CD8-positive, alpha-beta memory T cell (primary cell): ENCODE measurements at places on chromosomes 2 and 18. TPM values are rescaled to one million over a fixed set of nuclear protein-coding genes. Genes with fewer than 3 reads are reported as not detected.

DNA sequence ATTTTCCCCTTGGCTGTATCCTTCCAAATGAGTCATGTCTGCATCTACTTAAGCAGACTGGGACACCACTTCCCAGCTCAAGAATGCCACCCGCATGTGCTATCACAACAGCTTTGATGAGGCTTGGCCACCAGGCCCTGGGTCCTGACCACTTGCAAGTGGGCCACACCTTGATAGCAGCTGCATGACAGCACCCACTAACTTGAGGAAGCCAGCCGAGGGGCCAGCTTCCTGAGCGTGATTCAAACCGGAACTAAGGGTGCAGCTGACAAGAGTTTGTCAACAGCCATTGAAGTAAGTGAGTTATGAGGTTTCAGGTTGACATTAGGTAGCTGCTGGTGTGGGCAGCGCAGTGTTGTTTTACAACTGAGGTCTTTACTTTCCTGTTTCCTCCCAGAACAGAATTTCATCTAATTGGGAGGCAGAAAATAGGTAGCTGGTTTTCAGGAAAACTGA is 54.4 kb downstream of the EPHA4 start:
- peak; percentile 65 for DNase-seq

DNA sequence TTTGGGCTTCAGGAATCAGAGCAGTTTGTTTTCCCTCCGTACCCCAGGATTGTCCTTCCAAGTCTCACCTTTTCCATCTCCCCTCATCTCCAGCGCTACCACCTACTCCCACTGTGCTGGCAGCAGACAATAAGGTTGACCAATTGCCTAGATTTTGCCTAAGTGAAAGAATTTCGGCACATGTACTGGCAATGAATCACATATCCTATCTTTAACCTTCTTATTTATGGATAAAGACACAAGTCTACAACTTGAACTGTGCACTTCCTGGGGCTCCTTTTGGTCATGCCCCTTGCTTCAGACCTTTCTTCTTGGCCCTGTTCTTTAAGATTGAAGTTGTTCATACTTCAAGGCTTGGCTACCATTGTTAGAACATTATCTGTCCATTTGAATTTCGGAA is 71.4 kb downstream of the KCMF1 start:
- DNase-seq: no peak

DNA sequence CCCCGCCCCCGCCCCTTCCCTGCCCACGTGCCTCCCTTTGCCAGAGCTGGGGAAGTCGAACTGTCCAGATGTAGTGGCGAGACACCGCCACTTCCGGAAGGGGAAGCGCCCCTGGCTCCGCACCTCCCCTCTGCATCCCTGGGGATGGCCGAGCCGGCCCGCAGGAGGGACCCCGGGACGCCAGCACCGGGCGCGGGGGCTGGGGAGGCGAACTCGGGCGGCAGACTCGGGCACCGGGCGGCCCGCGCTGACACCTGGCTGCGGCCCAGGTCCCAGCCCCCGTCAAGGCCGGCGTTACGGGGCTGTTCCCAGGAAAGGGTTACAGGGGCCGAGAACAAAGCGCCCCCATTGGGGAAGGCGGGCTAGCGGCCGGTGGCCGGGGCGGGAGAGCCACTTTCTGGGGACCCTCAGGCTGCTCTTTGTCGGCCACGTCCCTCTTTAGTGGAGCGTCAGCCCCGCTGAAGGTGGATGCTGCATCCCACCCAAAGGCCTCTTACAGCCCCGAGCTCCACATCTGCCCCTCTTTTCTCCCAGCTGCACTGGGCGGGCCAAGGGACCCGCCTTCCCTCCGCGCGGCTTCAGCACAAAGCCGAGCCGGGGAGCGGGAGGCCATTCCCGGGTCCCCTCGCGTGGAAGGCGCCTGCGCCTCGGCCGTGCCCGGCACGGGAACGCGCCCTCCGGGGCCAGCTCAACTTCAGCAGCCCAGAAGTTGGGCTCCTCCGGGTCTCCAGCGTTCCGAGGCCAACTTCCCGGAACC is 1.3 kb downstream of the SDC1 start:
- no peak for DNase-seq

GRCh38 chr18:70421471-70422390 is 132.9 kb downstream of the SOCS6 start:
- DNase-seq: no peak

ELOA2 gene
- not detected for total RNA-seq

SPDYA gene
- total RNA-seq: 0.83 TPM

FAM124B gene
- not detected for total RNA-seq
